Islet precursor cell (in vitro differentiated cells): ENCODE measurements at places on chromosomes 7 and 10.
A peak's percentile ranks its signal among the peaks of the same experiment; 100 is the strongest.

DNA sequence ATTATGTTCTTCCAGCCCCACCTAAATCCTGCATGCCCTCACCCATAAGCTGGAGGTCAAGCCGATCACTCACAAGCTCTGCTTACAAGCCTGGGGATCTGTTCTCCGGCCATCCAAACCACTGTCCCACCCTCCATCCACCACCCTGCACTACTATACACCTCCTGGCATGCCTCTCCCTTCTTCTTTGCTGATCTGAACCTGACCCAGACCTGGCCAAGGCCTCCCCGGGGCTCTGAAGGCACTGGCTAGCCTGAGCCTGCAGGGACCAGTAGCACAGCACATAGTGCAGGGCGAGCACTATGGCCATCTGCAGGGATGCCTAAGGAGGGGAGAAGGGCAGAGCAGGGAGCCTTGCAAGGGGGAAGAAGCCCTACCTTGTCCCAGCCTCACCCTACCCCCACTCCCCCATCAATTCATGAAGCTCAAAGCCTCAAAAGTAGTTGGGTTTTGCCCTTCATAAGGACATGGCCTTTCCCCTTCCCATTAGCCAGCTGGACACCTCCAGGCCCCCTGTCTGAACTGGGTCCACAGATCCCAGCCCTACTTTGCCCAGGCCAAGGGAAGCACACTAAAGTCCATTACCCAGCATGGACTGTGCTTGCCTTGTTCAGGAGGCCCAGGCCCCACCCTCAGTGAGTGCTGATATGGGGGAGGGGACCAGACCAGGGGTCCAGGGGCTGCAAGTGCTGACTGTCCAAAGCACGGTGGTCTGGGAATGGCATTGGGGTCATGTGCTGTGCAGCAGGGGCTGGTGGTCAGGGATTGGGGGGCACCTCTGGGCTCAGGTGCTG, 29.6 kb downstream of the CHAT start:
- DNase-seq, result peak; percentile 39

- DNase-seq, result no peak
Observed at GRCh38 chr7:521221-522070, 1.8 kb upstream of the PDGFA start.

GRCh38 chr7:30914596-30914995, 2.9 kb downstream of the AQP1 start:
- DNase-seq, result no peak

- no peak for DNase-seq
Observed at GRCh38 chr10:126654579-126654978, 15.9 kb downstream of the C10orf90 start.

DNA sequence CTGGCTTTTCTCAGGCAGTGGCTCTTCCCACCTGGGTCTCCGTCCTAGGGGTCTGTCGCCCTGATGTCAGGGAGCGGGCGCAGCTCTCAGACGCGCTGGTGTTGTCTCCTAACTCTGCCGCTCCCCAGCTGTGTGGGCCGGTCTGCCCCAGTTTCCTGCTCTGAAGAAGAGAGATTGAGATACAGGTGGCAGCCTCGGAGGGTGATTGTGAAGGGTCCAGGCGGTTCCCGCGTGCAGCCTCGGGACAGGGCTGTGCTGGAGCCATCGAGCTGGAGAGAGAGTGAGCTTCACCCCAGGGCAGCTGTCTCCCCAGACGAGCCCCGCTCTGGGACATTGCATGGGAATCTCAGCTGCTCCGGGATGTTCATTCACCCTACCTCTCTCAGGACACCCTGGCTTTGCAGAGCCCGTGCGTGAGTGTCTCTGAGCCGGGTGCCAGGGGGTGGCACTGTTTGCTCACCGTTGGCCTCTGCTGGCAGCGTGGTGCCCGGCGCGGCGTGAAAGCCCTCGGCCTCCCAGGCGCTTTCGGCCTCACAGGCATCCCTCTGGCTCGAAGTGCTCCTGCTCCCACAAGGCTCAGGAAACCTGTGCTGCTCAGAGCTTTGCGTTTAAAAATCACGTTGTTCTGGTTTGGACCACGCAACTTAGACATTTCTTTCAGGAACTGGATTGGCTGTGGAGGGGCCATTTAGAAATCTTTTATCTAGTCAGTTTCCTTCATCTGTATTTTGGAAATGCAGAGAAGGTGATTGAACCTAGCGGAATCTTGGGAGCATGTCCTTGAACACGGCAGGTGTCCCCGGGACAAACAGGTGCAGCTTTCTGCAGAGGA, 33.8 kb upstream of the ZFAND2A start:
- no peak for DNase-seq

DNA sequence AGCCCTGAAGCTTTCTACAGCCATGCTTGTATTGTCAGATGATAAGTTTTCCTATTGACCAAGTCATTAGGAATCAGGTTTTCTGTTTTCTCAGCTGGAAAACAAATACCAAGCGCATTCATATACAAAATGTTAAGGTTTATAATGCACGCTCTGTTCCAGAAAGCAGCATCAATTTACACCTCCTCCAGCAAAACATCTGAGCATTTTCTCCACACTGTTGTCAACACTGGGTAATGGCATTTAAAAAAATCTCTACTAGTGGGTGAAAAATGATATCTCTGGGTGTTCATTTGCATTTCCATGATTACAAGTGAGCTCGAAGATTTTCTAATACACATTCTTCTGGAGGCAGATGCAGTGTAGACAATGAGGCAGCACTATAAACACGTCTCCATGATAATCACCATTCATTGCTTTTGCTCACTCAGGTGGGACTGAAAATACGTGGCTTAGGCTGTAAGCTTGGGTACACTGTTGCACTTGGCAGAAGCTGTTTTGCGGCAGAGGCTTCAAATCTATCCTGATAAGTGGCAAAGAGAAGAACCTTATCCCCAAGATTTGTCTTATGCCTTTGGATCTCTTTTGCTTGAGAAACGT, 114.8 kb upstream of the PLPP4 start:
- DNase-seq, result no peak
